ENCODE measurements at places on chromosomes 4 and X.

DNA sequence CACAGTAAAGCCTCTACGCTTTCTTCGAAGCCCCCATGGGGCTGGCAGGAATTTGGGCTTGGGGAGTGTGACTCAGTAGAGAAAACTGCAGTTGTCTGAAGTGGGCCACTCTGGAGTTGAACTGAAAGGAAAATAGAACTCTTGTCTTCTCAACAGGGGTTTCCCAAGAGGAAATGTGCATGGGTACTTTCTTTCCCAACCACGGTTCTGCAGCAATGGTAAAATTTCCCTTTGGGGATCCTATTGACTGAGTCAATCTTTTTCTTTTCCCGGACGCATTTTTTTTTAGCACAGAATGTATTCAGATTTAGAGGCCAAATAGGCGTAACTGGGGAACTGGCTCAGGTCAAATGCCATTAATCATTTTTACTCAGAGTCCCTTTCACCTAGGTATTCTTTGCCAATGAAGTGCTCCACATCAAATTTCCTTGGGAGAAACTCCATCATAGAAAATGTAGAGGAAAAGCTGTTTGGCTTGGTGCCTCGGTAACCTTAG lies 269.3 kb downstream of the STIM2 start:
- no peak for ATAC-seq

DNA sequence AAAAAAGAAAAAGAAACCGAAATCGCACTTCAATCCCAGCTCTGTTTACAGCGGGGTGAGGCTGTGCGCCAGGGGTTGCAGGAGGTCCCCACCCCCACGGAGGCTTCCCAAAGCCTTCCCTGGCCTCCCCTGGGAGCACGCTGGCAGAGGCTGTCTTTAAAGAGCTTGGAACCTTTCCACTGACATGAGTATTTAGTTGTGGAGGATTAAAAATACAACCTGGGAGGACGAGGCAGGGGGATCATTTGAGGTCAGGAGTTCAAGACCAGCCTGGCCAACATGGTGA lies 69.1 kb downstream of the PPP2R2C start:
- no peak for ATAC-seq

- no peak for ATAC-seq
Measured at GRCh38 chr4:84585251-84585650, 2.3 kb downstream of the CDS1 start.

- no peak for ATAC-seq
Measured at GRCh38 chr4:130028552-130028951, 932.6 kb downstream of the C4orf33 start.
